D721Med (cell line): ENCODE measurements at places on chromosomes 4 and X.

- no peak for DNase-seq
These were observed 12.4 kb upstream of the EOLA1 start for GRCh38 chrX:149528381-149528780.

GRCh38 chr4:113636877-113637276, 124.7 kb downstream of the CAMK2D start:
- no peak for DNase-seq

GRCh38 chrX:29941287-29941686, 274.1 kb upstream of the MAGEB2 start:
- DNase-seq: no peak

GRCh38 chr4:185213877-185214276, 4.5 kb downstream of the SNX25 start:
- no peak for DNase-seq

- no peak for DNase-seq
These were observed 10.7 kb upstream of the EPGN start for GRCh38 chr4:74297539-74297938.

- DNase-seq: no peak
These were observed 9.6 kb upstream of the PPP3CA start for GRCh38 chr4:101356928-101357327.

- no peak for DNase-seq
These were observed 11.7 kb upstream of the CLDN34 start for GRCh38 chrX:9955506-9955905.

GRCh38 chr4:107835406-107835805, 10.7 kb downstream of the SGMS2 start:
- DNase-seq: no peak

DNA sequence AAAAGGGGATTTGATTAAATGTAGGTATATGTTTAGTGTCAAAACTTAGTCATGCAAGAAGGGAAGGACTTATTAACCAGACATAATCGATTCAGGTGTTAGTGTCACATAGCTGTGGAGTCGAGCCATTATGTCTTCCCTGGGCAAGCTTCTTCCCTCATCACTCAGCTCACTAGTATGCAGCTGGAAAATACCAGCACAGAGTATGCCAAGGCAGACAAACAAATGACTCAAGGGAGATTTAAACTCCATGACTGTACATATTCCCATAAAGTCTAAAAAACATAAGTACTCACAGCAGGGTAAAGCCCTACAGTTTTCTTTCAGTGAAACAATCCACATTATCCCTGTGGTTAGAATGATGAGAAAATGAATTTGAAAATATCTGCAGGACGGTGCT, 304.5 kb downstream of the CBLL2 start:
- no peak for DNase-seq

GRCh38 chr4:108172231-108172752, 3.6 kb upstream of the LEF1 start:
- DNase-seq: no peak

DNA sequence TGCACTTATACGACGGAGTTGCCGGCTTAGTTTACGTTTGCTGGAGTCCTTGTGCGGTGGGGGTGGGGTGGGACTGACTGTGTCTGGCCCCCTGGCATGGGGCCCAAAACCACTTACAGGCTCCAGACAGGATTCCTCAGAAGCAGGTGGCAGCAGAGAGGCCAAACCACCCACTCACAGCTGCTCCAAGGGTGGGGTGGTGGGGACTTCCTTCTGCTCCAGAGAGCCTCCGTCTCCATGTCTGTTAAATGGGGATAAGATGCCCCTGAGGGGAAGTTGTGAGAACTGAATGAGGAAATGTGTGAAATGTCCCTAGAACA, 36.7 kb downstream of the PSAPL1 start:
- peak; percentile 9 for DNase-seq

DNA sequence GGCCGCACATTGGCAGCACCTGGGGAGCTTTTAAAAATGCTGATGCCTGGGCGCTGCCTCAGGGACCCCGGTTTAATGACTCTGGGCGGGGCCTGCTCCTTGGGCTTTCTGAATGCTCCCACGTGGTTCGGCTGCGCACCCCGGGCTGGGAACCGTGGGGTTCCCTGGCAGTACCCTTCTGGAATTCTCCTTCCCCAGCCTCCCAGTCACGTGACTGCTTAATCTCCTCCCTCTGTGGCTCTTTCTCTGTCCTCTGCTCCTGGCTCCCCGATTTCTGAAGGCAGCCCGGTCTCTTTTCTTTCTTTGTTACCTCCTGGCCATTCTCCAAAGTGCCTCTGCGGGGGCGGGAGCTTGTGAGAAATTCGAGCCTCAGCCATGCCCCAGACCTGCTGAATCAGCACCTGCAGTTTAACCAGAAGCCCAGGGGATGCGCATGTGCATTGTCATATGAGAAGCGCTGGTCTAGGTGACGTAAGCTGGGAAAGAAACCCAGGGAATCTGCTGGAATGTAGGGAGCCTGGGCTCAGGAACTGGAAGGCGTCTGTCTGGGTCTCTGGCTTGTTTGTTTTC, 16.6 kb downstream of the CLCN4 start:
- no peak for DNase-seq
